ENCODE measurements at places on chromosomes 13 and 19.

DNA sequence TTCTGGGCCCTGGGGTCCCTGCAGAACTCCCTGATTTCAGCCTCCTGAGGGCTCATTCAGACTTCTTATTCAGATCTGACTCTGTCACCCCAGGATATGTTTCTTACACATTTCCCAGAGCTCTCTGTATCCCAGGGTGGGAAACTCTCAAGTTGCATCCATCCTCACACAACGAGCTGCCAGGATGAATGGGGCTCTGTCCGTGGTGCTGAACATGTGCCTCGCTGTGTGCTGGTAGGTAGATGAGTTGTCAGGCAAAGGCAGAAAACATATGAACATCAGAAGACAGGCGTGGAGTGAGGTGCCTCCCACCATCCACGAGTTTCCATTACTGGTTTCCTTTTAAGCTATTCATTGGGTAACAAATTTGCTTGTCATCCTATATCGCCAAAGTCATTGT lies 11.4 kb upstream of the IGFL1 start:
- DNase-seq: no peak

DNA sequence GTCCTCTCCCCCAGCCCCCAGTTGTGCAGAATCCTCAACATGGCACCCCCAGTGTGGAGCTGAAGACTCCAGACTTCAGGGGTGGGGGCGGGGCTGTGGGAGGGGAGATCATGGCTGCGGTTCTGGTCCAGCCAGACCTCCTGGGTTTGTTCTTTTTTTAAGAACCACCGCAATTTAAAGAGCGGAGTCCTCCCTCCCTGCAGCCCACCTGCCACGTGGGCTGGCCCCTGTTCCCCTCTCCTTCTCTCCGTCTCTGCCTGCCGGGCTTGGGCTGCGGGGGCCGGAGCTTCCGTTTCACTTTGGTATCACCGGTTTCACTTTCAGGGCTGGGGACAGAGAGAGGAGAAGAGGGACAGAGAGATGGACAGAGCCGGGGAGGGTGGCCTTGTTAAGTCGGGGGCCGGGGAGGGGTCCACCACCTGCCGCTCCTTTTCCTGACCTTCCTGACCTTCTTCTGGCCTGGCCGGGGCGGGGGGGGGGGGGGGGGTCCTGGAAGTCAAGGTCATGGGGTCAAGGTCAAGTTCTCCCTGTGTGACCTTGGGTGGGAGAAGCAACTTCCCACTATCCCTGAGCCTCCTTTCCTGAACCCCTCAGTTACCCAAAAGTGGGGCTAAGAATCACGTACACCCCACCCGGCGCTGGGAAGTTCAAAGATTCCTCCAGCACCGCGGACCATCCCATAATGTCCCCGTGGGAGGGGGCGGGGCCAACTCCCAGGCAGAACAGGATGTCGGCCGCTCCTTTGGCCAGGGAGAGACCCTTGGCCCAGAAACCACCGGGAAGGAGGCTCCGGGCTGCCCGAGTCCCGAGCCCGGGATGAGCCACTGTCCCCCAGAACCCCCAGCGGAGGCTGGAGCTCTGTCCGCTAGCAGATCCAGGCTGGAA lies 11.3 kb upstream of the ZBTB7A start:
- no peak for DNase-seq

- no peak for DNase-seq
These were observed 570.9 kb downstream of the PCDH9 start for GRCh38 chr13:66659286-66659685.

DNA sequence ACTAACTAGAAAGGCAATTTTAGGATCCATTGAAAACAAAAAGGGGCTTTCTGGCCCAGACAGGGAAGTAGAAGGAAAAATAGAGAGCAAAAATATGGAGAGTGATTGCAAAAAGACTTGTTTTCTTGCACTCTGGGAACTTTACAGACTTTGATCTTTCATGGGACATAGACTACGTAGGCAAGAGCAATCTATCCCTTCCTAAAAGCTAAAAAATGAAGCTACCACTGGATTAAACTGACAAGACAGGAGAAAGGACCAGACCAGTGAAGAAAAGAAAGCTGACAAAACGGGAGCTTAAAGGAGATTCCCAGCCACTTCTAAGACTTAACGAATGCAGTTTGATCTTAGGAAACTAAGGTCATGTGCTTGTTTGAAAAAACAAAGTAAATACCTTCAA lies 524.5 kb downstream of the KLF5 start:
- no peak for DNase-seq

DNA sequence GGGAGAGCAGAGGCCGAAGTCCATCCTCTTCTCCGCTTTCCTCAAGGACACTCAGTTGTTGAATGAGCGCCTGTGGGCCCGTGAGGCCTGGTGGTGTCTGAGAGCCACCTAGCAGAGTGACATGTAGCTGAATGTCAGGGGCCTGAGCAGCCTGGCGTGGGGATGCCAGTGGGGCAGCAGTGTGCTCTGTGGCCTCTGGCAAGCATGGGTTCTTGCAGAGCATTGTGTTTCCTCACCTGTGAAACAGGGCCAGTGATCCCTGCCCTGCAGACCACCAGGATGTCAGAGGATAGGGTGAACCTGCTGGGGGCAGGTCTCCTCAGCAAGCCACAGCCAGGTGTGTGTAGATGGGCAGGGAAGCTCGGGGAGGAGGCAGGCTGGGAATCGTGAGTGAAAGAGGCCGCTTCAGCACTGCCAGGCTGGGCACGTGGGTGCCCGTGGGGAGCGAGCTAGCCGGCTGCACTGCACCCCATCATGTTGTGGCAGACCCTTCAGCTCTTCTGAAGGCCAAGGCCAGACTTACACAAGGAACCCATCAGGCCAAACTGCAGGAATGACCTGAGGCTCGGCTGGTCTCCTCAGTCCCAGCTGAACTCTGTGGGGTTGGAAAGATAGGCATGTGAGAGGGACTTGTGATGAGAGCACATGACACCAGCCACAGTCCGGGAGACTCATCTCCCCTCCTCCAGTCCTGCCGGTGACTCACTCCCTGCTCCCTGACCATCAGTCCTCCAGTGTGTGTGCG lies 5.0 kb downstream of the PPP1R37 start:
- no peak for DNase-seq

DNA sequence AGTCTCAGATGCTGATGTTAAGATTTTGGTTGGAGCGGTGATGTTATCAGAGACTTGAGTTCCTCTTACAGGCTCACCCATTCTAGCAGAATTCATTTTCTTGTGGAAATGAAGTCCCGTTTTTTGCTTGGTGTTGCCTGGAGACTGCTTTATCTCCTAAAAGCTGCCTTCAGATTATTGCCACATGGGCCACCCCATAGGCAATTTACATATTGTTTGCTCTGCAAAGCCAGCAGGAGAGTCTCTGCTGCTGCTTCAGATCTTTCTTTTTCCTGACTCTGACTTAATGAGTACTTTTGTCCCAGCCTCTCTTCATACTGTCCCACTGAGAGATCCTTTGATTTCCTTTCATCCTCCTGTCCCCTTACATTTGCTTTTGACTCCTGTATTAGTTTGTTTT lies 114.6 kb downstream of the TDRD3 start:
- no peak for DNase-seq

GRCh38 chr19:34734537-34735103 lies 577 bp downstream of the ZNF181 start:
- no peak for DNase-seq

GRCh38 chr13:41613984-41614661 lies 156.8 kb downstream of the RGCC start:
- no peak for DNase-seq

DNA sequence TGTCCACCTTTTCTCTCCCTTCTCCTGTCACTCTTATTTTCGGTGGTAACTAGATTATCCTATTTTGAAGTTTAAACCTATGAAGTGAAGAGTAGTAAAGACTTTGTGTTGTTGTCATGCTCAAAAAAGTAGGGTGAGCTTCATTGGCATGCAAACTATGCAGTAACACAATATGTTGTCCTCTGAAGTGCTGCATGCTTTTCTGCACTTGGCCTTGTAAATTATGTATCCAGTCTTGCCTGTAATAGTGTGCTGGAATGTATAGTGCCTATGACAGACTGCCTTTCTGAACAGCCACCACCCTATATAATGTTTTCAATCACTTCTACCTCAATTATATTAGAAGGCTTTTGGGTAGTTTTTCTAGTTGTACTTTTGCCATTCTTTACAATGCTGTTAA lies 1198.2 kb upstream of the PCDH20 start:
- DNase-seq: no peak

DNA sequence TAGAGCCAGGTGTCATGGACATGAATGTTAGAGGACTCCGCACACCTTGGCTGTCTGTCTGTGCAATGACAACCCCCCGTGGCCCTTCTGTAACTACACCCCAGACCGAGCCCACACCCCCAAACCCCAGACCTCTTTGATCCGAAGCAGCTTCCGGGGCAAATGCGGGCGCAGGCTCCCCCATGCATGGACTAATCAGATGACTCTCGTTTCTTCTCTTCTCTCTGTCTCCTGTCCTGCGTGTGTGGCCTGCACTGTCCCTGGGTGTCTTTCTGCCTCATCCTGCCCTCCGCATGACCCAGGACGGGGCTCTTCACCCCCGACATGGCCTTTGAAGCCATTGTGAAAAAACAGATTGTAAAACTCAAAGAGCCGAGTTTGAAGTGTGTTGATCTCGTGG lies 38.9 kb downstream of the TMED1 start:
- peak; percentile 19 for DNase-seq
